H9 (cell line): ENCODE measurements at places on chromosomes 3 and 15. TPM values are rescaled to one million over a fixed set of nuclear protein-coding genes. Genes with fewer than 3 reads are reported as not detected.

The CLSTN2 gene
- total RNA-seq = 0.66 and 0.68 TPM in 2 replicates

The TM4SF1 gene
- 1.2 and 2.2 TPM in 2 replicates for total RNA-seq

The CLDN1 gene
- total RNA-seq = 1.0 and 2.1 TPM in 2 replicates

DNA sequence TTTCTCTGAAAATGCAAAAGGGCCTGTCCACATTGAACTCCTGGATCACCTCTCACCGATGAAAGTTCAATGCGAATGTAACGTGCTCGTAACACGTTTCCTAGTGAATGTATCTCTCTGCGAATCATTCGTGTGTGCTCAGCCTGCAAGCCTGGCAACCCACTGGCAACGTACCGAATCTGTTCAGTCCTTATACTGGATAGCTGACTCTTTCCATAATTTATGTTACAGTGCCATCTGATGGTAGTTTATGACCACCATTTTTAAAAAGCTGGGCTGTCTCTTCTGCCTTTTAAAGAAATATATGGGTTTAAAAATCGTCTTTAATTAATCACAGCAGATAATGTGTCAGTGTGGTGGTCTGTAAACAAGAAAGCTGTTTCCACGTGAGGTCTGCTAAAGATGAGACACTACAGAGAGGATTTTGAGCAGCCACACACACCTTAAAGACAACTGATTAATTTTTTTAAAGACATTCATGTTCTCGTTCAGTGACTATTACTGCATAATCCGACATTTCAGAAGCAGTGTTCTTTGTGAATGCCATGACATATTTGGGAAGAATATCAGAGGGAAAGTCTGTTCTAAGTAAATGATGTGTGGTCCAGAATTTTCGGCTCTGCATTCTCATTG lies 69.4 kb upstream of the FOXP1 start:
- no peak for DNase-seq

- no peak for DNase-seq
These were observed 44.6 kb downstream of the PLCL2 start for GRCh38 chr3:16929311-16929710.

DNA sequence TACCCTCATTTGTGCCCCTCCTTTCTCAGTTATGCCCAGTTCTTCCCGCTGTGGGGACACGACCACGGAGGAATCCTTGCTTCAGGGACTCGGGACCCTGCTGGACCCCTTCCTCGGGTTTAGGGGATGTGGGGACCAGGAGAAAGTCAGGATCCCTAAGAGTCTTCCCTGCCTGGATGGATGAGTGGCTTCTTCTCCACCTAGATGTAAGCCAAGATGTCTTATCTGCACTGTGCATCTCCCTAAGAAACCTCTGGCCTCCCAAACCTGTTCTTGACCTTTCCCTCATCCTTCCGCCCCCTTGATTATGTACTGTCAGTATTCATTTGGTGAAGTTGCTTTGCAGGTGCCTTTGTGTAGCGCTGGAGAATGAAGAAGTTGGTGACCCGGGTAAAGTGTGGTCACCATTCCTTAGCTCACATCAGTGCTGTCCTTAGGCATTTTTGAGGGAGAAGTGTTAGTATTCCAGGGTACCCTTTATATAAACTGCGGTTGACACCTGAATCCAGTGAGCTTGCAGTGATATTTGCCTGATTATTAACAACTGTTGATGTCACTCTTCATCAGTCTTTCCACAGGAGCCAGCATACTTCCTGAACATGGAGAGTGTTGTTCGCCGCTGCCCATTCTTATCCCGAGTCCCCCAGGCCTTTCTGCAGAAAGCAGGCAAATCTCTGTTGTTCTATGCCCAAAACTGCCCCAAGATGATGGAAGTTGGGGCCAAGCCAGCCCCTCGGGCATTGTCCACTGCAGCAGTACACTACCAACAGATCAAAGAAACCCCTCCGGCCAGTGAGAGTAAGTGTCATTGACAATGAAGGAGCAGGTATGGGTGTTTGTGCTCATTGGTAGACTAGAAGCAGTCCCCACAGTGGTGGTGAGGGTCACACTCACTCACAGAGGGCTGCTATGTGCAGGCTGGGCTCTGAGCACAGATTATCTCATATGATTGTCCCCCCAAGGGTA lies 966 bp downstream of the ALAS1 start:
- DNase-seq = no peak

DNA sequence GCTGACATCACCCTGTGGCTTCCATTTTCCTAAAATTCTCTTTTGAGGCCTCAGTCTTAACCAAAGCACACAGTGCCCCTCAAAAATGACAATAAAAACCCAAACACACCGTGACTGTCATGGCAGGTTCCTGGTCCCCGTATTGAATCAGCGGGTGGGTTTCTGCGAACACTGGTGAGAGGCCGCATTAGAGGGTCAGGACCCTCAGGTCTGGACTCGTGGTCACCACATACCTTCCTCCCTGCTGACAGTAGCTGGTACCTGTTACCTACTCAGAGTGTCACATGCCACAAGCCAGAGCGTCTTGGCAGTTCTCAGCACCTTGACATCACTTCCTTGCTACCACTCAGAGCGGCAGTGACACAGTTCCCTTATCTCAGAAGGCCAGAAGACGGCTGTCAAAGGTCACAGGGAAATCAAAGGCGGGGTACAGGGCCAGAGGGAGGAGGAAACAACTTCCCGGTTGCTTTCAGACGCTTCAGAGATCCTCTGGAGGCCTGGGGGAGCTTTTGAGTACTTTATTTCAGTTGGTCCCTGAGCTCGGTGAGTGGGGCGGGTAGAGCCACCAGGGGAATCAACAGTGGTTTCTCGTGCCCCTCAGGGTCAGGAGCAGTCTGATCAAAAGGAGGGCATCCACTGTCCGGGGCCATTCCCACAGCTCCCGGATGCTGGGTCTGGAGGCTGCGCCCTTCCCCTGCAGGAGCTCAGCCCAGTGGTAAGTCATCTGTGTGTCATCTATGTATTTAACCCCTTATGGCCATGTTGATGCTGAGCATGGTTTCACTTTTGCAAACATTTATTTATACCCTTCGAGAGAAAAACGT lies at the start of the genes CCR5AS and CCRL2:
Gene CCR5AS (minus strand): TSS at position 279 of the 824 bp plus-strand sequence.
Gene CCRL2 (plus strand): TSS at position 472 of the 824 bp plus-strand sequence. CDS start 821 bp downstream, outside the sequence.
- DNase-seq = no peak

DNA sequence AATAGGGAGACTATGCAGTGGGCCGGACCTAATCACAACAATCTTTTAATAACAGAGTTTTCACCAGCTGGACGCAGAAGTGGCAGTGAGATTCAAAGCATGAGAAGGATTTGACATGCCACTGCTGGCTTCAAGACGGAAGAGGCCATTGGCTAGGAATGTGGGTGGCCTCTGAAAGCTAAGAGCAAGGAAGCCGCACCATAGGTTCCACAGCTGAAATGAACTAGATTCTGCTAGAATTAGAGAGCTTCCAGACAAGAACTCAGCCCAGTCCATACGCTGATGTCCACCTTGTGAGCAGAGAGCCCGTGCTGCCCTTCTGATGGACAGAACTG lies 6.9 kb upstream of the NCBP2 start:
- DNase-seq = no peak
